ENCODE measurements at places on chromosomes 7 and 10. TPM values are rescaled to one million over a fixed set of nuclear protein-coding genes. Genes with fewer than 3 reads are reported as not detected.

Gene FBXL13
- total RNA-seq: 0.35 TPM

Gene ANKRD61
- total RNA-seq: not detected

DNA sequence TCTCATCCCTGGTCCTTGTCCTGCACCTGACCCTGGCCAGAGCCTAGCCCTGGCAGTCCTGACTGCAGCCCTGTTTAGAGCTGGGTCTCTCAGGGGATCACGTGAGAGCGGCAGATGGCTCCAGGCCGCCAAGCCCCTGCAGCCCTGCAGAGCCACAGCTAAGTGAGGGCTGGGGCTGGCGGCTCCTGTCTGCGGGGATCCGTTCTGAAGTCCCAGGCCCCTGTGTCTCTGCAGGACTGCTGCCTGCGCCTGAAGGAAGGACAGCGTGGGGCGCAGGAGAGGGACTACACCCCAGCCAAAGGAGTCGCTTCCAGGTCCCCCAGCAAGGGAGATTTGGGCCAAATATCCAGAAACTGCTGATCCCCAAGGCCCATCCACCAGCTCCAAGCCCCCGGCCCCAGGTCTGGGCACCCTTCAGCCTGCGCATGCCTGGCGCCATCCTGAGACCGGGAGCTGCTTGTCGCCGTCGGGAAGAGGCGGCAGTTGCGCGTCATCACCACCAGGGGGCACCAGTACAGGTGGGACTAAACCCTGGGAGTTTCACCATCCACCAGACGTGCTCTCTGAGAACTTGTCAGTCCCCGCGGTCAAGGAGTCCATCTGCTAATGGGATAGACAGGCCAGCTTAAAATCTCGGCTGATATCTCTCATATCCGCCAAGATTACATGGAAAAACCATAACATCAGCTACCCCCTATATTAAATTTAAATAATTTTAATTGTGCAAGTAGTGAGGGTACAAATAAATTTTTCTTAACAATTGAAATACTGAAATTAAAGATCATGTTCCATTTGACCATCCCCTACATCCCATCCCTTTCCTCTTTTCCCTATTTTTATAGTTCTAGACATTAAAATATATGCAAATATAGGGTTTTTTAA is 25.1 kb upstream of the GHRHR start:
- no peaks in the 10 kb centered on the region for H3K36me3 ChIP-seq
- peaks cover 18% of the 10 kb centered on the region for H3K4me1 ChIP-seq
- peak; percentile 93 for DNase-seq
- peak overlapping the region; percentile 15 for H3K4me3 ChIP-seq

DNA sequence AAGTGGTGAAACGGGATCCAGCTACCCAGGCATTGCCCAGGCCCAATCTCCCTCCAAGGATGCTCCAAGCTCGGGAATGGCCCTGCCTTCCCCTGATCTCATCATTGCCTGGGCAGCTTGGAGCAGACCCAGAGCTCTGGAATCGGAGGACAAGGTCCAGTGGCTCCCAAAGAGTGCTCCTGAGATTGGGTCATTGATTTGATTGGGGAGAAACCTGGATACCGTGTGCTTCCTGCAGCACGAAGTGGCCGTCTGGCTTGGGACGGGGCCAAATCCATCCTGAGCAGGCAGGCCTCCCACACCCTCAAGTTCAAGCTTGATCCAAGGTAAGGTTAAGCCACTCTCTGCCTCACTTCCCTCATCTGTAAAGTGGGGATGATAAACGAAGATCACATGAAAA is 69.9 kb downstream of the OAT start:
- H3K27me3 ChIP-seq: no peaks in the 10 kb centered on the region
- peak; percentile 17 for DNase-seq
- no peak overlapping the region for H3K27ac ChIP-seq
- H3K4me1 ChIP-seq: no peaks in the 10 kb centered on the region
- H3K4me3 ChIP-seq: no peak overlapping the region
- no peaks in the 10 kb centered on the region for H3K36me3 ChIP-seq

GRCh38 chr7:20786421-20786778 is 286 bp downstream of the SP8 start:
- no peak overlapping the region for H3K4me3 ChIP-seq
- DNase-seq: no peak
- no peak overlapping the region for H3K27ac ChIP-seq
- H3K4me1 ChIP-seq: no peaks in the 10 kb centered on the region

GRCh38 chr10:113019096-113019495 is 69.0 kb downstream of the TCF7L2 start:
- peak overlapping the region; percentile 38 for H3K27ac ChIP-seq
- no peaks in the 10 kb centered on the region for H3K27me3 ChIP-seq
- no peak for DNase-seq
- no peak overlapping the region for H3K4me3 ChIP-seq

- no peak for DNase-seq
- H3K4me1 ChIP-seq: no peaks in the 10 kb centered on the region
- H3K36me3 ChIP-seq: no peaks in the 10 kb centered on the region
- H3K27me3 ChIP-seq: no peaks in the 10 kb centered on the region
Measured at GRCh38 chr7:9645756-9646155, 1212.3 kb downstream of the NXPH1 start.

DNA sequence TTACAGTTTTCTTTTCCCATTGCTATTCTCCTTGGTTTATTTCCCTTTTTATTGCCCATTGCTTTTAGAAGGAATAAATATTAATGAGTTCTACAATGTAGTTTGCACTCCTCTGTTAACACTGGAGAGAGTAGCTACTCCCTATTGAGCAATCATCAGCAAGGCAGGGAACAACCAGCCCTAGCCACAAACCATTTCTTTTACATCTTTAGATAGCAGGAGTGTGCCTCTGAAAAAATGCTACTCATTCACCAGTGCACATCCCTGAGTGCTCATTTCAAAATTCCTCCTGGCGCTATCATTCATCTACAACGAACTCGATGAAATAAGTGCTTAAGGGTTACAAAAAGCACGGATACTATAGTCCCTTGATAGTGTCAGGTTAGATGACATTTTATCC is 252.9 kb downstream of the THSD7A start:
- no peaks in the 10 kb centered on the region for H3K36me3 ChIP-seq
- no peaks in the 10 kb centered on the region for H3K4me1 ChIP-seq
- no peak for DNase-seq
- H3K27me3 ChIP-seq: no peaks in the 10 kb centered on the region

DNA sequence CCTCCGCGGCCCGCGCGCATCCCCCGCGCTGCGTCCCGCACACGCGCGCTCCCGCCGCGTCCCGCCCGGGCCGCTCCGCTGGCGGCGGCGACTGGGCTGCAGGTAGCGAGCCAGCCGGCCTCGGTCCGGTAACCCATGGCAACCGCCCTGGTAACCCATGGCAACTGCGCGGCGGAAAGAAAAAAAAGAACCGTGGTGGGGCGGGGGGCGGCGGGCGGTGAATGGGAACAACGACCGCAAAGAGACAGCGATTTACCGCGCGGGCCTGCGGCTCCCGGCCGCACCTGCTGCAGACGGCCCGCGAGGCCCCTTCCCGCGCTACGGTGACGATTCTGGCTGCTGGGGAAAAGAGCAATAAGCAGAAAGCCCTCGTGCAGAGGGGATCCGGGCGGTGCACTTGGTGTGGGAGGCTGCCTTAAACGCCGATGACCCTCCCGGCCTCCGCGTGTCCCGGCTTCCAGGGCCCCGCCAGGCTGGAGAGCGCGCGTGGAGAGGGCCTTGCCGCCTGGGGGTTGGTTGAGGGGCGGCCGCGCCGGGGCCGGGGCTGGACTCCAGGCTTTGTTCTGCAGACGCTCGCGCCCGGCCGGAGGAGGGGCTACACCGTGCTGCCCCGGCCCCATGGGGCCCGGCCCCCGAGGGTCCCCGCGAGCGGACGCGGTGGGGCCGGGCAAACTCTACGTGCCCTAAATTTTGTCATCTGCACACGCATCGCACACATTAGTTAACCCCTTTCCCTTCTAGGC is 84.7 kb downstream of the SNX10 start:
- H3K27ac ChIP-seq: peak overlapping the region; percentile 11
- H3K4me3 ChIP-seq: peak overlapping the region; percentile 65
- no peaks in the 10 kb centered on the region for H3K4me1 ChIP-seq
- no peaks in the 10 kb centered on the region for H3K27me3 ChIP-seq
- peak; percentile 70 for DNase-seq

DNA sequence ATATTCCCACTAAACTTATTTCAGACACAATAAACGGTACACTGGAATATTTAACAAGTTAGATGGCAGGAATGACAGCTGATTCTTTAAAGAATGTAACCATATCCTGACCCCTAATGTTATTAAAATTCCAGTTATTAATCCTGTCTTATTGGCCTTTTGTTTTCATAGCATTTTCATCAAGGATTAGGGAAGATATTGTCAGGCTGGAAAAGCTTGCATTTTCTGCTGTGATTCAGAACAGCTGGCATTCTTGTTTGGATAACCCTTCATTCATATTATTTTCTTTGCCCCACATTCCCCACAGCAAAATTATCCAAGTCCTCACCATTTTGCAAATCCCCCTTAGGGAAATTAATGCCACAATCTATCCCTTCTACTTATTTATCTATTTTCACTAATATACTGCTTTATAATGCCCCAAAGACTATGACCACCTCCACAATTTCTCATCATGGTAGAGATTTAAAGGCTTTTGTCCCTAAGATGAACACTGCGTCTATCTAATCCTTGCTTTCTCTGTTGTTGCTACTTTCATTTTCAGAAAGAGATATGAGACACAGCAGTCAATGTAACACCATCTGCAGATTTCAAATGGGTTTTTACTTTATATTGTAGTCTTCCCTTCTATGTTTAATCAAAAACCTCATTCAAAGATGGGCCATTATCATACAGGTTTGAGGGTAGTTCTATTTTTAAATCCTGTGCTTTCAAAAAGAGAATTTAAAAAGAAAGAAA is 475.1 kb downstream of the PARD3 start:
- DNase-seq: no peak
- H3K4me1 ChIP-seq: no peaks in the 10 kb centered on the region
- no peaks in the 10 kb centered on the region for H3K36me3 ChIP-seq
- no peak overlapping the region for H3K27ac ChIP-seq

DNA sequence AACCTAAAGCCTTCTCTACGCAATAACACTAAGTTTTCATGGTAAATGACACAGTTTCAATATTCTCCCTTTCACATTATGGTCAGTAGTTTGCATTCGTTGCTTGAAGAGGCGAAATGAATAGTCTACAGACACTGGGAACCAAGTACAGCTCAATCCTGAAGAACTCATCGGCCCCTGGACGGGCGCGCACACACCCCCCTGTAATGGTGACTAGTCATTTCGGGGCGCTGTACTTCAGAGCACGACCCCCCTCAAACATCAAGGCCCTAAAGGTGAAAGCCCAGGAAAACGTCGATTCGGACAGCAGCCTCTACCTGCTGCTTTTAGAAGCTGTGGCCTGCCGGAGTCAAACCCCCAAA is 1.0 kb downstream of the NT5C2 start:
- no peaks in the 10 kb centered on the region for H3K36me3 ChIP-seq
- peak overlapping the region; percentile 93 for H3K27ac ChIP-seq
- no peak for DNase-seq
- H3K4me1 ChIP-seq: no peaks in the 10 kb centered on the region
- no peaks in the 10 kb centered on the region for H3K27me3 ChIP-seq

All from Peyer's patch (tissue), 4 donors.